ENCODE measurements at places on chromosomes 3 and 15.

- DNase-seq = no peak
Observed at GRCh38 chr3:124832782-124833709, 54.1 kb downstream of the ITGB5 start.

DNA sequence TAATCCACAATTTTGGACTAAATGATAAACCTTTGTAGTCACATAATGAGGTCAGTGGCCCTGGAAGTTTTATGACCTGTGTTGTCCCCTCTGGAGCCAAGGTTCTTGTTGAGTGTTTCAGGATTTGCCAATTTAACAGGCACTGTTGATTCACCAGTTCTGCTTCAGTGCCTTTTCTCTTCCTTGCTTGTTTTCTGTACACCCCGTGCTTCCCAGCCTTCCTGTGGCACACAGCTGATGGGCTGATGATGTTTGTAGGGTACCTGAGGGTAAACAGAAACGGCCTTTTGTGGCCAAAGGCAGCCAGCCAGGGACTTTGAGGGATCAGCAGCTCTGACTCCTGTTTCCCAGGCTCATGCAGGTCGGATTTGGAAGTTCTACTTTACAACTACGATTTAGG is 13.3 kb downstream of the GYG1 start:
- no peak for DNase-seq

DNA sequence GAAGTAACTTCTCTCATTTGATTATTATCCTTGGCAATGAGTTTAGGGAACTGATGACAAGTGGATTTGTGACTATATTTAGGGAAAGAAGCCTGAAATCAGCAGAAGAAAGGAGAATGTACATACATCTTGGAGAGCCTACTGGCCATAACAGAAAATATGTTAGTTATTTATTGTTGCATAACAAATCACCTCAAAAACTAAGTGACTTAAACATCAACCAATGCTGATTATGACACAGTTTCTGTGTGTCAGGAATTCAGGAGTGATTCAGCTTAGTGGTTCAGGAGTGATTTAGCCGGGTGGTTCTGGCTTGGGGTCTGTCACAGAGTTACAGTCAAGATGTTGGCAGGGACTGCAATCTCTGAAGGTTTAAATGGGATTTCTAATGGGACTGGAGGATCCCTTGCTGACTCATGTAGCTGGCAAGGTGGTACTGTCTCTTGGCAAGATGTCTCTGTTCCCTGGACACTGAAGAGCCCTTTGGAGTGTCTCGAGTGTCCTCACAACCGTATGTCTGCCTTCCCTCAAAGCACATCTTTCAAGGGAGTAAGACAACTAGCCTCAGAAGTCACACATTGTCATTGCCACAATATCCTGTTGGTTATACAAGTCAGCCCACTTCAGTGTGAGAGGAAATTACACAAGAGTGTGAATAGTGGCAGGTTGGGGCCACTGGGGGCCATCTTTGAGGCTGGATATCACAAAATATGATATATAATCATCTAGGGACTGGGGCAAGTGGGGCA is 248.9 kb downstream of the SV2B start:
- DNase-seq = no peak

DNA sequence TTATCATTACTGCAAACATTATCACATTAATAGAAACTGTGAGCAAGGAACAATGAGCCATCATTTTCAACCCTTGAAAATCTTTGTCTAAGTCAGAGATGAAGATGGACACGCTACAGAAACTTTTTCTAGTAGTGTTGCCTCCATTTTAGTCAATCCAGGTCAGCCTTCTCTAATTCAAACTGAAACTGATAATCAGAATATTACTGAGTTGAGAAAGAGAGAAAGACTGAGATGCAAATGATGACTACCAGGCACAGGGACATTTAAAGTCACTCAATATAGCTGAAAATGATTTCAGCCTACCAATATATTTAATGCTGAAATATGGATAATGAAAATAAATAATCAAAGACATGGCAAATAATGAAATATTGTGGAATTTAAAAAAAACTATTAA is 261.4 kb downstream of the GBE1 start:
- DNase-seq = no peak

GRCh38 chr3:42908675-42909074 is 2.7 kb downstream of the ZNF662 start:
- no peak for DNase-seq

DNA sequence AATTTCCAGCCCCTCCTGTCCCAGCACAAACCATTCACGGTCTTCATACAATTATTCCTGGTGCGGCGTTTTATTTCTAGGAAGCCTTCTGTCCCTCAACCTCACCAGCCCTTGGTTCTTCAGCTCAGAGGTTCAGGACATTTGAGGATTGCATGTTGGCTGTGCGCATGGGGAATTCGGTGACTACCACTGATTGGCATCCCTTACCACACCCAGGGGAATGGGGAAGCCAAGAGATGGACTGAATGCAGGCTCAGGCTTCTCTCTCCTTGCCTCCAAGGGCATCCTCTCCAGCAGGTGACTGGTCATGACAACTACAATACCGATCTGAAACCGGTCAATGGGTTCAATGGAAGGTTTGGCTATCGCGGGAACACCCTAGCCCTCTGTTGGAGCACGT is 153.8 kb downstream of the MTHFS start:
- DNase-seq = no peak

GRCh38 chr15:59995568-59996297 is 8.4 kb upstream of the FOXB1 start:
- DNase-seq = no peak

Data from NCI-H2171 (cell line).